ENCODE measurements at places on chromosomes 7 and 10.

GRCh38 chr7:70406186-70406949 is 725.6 kb upstream of the GALNT17 start:
- no peak for DNase-seq

- DNase-seq, result no peak
Measured at GRCh38 chr7:135441791-135442190, 68.1 kb downstream of the CNOT4 start.

DNA sequence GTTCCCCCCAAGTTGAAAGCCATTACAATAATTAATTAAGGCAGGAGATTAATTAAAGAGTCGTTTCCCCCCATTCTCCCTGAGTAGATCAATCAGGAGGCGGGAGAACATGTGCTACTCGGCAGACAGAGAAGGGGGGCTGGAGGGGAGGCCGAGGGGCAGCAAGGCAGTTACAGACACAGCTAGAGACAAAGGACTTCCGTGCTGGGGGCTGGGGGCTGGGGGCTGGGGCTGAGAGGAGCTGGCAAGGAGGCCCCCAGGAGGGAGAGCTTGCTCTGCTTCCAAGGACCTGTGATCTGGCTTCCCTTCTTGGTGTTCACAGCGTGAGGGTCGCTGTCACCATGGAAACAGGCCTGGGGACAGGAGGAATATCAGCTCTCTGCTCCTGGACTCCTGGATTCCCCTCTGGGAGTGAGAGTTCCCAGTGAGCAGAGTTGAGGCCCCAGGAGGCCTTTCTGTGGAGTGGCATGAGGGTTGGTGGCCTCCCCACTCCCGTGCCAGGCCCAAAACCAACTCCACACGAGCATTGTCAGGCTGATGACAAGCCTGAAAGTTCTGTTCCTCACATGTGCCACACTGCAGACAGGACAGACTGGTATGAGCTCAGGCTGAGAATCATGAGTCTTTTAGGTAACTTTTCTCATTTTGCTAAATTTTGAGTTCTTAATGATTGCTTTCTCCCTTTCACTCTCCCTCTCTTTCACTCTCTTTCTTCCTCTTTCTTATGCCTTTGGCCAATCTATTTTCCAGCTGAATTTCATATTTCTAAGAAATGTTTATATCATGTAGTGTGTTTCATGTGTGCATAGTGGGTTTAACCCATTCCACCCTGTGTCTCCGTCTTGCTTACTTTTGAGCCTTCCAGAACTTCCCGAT is 16.4 kb downstream of the FAM241B start:
- DNase-seq, result no peak

- no peak for DNase-seq
Measured at GRCh38 chr7:40008223-40008815, 58.3 kb downstream of the CDK13 start.

DNA sequence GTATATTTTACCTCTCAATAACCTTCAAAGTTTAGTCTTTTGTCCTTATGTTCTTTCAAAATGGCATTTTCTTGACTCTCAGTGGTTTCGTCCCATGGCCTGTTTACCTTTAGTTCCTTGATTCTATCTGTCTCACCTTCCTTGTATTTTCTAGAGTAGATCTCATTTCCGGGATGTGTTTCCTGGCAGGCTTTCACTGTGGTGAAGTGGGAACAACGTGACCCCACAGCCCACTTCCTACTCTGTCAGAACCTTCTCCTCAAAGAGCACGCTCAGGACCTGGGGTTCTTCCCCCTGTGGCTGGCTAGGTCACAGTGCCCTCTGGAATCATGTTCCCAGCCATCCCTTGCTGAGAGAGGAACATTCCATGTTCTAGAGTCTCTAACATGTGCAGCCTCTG is 129.9 kb upstream of the ZNF32 start:
- DNase-seq, result no peak

DNA sequence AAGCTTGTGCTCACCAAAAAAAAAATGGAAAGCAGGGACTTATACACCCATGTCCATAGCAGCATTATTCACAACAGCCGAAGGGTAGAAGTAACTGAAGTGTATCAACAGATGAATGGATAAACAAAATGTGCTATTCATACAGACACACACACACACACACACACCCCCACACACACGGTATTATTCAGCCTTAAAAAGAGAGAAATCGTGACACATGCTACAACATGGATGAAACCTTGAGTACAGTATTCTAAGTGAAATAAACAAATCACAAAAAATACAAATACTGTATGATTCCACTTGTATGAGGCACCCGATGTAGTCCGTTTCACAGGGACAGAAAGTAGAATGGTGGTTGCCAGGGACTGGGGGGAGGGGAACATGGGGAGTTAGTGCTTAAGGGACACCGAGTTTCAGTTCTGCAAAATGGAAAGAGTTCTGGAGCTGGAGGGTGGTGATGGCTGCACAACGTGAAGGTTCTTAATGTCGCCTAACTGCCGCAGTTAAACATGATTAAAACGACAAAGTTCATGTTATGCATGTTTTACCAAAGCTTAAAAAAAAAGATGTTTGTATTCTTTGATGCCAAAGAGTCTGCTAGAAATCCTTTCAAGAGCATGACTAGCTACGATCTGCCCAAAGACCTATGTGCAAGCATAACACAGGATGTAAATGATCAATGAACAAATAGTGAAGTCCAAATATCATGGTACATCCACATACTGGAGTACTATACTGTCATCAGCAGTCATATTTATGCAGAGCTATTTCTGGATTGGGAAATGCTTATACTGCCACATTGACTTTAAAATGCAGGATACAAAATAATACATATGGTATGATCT is 7.2 kb downstream of the TNS3 start:
- no peak for DNase-seq

DNA sequence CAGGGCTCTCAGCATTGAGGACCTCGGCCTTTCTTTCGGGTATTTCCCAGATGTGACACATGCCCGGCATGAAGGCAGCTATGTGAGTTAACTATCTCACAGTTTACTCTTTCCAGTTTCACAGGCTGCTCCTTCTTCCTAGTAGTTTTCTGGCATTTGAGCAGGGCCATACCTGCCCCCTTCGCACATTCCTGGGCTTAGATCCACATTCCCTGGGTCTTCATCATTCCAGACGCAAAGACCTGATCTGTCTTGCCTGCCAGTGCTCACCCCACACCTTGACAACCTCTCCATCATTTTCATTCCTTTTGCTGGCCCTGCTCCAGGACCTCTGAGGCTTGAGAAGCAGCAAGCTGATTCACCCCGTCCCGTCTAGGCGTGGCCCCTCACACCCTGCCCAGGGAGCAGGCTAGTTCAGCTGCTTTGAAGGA is 227.5 kb downstream of the WDR11 start:
- no peak for DNase-seq

- DNase-seq, result no peak
Measured at GRCh38 chr10:78269060-78269459, 235.4 kb downstream of the RPS24 start.

GRCh38 chr10:4819707-4820106 is 6.3 kb upstream of the AKR1E2 start:
- DNase-seq, result no peak

GRCh38 chr10:75400771-75401568 is 594 bp downstream of the ZNF503 start:
- DNase-seq, result no peak

DNA sequence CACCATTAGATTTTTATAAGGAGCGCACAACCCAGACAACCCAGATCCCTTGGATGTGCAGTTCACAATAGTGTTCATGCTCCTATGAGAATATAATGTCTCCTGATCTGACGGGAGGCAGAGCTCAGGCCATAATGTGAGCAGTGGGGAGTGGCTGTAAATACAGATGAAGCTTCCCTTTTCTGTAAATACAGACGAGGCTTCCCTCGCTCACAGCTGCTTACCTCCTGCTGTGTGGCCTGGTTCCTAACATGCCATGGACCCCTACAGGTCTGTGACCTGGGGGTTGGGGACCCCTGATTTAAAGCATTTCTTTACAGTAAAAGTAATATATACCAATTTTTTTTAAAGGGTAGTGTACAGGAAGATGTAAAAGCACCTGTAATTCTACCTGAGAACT is 33.2 kb downstream of the HELLS start:
- DNase-seq, result no peak

DNA sequence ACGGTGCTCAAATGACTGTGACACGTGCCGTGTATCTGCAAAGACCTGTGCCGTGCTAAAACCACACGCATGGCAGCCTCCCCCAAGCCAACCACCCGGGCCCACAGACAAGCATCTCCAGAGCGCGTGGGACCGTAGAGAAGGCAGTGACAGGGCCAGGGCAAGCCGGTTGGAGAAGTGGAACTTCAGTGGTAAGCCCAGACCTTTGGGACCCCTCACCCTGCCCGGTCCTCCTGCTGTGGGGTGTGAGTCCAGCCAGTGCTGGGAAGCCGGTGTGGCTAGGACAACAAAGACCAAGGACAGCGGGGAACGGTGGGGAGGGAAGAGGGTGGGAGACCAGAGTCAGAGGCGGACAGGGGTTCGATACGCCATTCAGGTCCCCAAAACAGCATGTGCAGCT is 476.2 kb downstream of the DNAJB6 start:
- DNase-seq, result no peak

DNA sequence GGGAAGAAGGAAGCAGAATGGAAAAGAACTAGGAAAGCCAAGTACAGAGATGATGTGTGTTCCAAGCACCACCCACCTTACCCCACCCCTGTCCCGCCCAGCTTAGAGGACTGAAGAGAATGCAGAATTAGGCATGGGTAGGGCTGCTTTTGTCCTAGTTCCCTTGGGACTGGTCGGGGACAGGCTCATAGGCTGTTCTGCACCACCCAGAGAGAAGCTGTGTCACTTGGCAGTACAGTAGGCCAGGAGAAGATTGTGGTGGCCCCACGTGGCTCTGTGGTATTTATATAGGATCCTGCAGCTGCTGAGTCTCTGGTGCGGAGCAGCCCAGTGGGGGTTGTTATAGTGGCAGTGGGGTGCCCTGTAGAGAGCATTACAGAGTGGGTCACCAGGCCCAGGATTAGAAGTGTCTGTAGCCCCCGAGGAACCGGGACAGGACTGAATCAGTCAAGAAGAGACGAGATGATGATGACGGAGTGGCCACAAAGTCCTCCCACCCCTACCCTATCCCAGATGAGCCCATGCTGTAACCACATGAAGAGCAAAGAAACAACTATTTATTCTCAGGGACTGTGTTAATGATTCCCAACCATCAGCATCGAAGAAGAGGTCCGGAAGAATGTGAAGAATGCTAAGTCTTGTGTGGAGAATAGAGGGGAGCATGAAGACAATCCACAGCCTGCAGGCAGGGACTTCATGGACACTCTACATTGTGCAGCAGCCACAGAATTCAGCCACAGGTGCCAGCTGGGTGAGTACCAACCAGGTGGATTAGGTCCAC is 88.9 kb downstream of the C1GALT1 start:
- DNase-seq, result no peak

GRCh38 chr7:41085244-41085643 is 617.6 kb downstream of the INHBA start:
- DNase-seq, result no peak

DNA sequence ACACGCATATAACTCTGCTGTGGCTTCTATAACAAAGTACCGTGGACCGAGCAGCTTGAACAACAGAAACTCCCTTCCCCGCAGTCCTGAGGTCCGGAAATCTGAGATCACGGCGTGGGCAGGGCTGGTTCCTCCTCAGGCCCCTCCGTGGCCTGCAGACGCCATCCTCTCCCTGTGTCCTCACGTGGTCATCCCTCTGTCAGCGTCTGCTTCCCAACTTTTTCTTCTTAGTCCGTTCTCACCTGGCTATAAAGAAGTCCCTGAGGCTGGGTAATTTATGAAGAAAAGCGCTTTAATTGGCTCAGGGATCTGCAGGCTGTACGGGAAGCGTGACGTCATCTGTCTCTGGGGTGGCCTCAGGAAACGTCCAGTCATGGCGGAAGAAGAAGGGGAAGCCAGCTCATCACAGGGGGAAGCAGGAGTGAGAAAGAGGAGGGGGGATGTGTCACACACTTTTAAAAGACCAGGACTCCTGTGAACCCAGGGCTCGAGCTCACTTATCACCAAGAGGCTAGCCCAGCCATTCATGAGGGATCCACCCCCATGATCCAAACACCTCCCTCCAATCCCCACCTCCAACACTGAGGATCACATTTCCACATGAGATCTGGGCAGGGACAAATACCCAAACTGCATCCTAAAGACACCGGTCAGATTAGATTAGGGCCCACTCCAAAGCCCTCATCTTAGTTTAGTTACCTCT is 91.2 kb upstream of the INSIG1 start:
- DNase-seq, result peak; percentile 79

GRCh38 chr10:114767101-114767985 is 54.2 kb upstream of the FHIP2A start:
- no peak for DNase-seq

GRCh38 chr7:118311121-118311836 is 86.8 kb downstream of the ANKRD7 start:
- DNase-seq, result no peak

- DNase-seq, result no peak
Measured at GRCh38 chr7:109473172-109473571, 903.5 kb downstream of the DNAJB9 start.

- no peak for DNase-seq
Measured at GRCh38 chr7:37186753-37187152, 261.9 kb downstream of the ELMO1 start.

DNA sequence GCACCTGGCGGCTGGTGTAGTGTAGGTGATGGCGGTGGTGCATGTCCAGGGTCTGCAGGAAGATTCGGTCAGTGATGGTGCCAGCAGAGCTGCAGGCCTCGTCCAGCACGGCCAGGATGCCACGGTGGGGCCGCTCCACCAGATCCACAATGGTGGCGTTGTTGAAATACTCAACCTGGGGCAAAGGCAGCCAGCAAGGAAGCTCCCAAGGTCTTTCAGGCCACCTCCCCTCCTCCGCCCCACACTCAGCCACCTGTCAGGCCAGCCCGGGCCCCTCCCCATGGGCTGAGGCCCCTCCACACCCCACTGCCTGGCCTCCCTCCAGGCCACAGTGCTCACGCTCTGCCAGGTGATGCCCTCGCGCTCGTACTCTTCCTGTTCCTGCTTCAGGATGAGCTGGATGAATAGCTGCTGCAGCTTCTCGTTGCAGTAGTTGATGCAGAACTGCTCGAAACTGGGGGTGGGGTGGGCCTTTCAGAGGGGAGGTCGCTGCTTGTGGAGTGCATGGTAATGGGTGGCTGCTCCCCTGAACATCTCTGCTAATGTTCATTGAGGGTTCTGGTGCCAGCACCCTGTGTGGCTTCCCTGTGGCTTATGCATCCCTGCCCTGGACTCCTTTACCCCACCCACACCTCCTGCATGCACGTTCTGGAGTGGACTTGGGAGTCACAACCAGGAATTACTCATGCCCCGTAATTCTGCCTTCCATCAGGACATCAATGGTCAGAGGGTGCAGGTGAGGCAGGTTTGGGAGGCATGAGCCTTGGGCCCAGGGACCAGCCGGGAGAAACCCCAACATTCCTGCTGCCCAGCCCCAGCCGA is 8.9 kb downstream of the MYO1G start:
- no peak for DNase-seq

GRCh38 chr7:25208525-25209221 is 19.6 kb downstream of the NPVF start:
- no peak for DNase-seq

GRCh38 chr10:24091256-24091655 is 117.7 kb upstream of the KIAA1217 start:
- DNase-seq, result no peak

DNA sequence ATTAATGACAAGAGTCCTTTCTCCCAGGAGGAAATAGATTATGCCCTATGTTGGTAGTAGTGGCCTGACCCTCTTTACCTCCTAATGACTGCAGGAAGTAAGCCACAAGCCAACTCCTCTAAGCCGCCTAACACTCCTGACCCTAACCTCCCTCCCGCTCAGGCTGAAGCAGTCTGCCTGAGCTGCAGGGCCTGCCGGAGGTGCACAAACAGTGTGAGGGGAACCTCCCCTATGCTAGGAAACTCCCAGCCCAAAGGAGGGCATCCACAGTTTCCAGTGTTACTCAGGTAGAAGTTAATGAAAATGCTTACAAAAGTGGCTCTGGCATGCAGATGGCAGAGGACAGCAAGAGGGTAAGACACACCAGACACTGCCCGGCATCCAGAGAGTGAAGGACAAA is 294.4 kb upstream of the GALNT17 start:
- no peak for DNase-seq
